ENCODE measurements at places on chromosomes 5 and 9.

DNA sequence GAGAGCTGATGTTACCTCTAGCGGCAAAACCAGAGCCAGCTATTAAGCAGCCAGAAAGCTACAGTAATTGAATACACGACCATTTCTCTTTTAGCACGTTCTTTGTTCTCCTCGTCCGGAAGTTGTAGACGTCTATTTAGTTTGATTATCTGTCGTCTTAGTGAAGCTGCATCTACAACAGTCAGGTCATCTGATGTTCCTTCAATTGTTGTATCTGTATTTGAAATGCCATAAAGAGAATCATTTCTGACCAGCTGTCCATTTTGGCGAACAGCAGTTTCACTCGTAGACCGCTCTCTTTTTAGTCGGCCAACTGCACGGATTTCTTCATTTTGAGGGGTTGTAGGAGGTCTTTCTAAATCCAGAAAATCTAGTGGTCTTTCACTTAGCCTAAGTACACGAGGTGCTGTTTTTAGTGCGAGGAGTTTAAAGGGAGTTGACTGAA, 12.6 kb downstream of the PDE6A start:
- DNase-seq, result peak; percentile 44

DNA sequence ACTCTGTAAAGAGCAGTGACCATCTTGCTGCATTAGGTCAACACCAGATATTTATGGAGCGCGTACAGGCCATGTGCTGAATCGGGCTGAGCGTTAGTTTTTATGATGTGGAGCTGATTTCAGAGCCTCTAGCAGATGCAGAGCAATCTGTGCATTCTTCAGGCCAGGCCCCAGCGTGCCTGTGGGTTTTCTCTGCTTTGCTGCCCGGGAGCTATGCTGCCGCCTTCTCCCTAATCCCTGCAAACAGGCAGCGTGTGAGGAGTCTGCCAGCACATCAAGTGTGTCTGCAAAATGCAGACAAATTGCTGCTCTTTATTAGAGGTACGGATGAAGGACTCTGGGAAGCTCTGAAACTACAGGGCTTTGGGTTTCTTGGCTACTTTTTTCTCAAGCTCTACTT, 170.0 kb downstream of the NTRK2 start:
- no peak for DNase-seq

- no peak for DNase-seq
Observed at GRCh38 chr5:136012041-136012804, 16.6 kb upstream of the TGFBI start.

DNA sequence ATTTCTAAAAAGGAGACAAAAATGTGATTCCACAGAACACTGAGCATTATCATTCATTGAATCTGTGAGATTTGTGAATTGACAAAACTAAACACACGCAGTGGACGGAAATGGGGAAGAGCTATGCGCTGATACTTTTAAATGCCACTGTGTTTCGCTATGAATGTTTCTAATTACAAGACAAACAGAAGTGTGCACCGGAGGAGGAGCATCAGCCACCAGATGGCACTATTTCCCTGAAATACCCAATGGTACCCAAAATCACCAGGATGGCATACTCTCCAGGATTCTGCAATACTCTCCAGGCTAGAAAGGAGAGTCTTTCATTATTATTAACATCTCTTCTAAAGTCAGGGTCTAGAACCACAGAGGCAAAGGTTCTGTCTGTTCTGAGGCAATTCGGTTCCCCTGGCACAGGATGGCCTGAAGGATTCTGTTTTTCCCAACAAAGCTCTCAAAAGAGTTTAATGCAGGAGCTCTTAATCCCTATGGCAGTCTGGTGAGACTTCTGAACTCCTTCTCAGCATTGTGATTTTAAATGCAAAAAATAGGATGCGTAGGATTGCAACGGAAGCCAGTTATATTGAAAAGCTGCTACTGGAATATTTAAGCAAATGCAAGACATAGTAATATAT, 13.8 kb upstream of the PUM3 start:
- peak; percentile 84 for DNase-seq

GRCh38 chr5:144198386-144198785, 27.7 kb downstream of the KCTD16 start:
- no peak for DNase-seq

DNA sequence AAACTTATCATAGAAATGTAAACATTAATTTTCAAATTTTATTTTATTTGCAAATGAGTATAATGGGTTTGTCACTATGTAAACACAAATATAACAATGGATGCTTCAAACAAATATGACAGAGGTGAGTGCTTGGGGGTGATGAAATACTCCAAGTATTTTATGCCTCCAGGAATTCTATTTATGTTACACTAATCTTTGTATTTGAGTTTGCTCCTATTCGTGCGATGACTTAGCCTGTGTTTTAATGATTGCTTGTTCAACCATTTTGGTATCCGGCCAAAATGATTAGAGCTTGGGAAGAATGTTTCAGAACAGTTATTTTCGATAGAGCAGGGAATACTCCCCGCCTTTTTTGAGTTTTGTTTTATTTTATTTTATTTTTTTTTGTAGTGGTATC, 5.0 kb downstream of the DMRT2 start:
- DNase-seq, result no peak

GRCh38 chr9:18636781-18637180, 162.8 kb downstream of the ADAMTSL1 start:
- DNase-seq, result no peak

DNA sequence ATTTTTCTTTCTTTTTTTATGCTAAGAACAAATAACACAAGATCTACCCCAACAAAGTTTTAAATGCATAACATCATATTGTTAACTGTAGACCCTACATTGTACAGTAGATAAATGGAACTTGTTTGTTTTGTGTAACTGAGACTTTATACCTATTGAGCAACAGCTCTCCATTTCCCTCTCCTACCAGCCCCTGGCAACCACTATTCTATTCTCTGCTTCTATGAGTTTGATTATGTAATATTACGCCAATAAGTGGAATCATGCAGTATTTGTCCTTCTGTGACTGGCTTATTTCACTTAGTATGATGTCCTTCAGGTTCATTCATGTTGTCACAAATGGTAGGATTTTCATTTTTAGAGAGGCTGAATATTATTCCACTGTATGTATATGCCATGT, 308.2 kb upstream of the PRR16 start:
- no peak for DNase-seq

DNA sequence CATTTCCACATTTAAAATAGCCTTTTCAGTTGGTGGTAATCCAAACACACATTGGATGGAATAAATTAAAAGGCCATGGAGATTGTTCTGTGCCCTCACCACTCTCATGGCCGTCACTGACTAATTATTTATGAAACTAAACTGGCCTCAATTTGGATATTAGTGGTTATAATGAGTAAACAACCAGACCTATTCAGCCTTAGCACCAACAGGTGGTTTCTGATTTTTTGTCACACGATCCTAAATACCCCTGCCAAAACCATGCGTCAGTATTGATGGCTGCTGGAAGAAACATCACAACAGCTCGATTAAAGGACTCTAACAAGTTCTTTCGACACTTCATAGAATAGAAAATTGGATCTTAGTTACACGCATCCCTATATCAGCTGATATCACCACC, 276.0 kb upstream of the DAP start:
- no peak for DNase-seq

GRCh38 chr5:110561510-110561909, 165.0 kb downstream of the TMEM232 start:
- DNase-seq, result no peak

DNA sequence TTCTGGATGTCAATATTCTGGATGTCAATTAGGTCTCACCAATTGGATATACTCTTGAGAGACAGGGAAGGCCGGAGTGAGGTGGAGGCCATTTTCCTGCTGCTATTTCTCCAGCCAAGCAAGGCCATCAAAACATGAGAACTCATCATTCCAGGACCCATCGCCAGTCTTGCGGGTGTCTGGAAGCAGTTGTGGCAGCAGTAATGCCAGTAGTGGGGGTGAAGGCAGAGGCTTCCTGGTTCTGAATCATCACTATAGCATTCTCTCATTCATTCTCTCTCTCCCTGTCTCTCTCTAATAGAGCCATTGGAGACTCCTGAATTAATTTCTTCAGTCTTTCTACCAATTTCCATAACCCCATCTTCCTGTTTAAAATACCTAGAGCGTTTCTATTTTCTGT, 71.8 kb downstream of the EGFLAM start:
- DNase-seq, result no peak

GRCh38 chr5:150488519-150489359, 19.2 kb upstream of the NDST1 start:
- no peak for DNase-seq

DNA sequence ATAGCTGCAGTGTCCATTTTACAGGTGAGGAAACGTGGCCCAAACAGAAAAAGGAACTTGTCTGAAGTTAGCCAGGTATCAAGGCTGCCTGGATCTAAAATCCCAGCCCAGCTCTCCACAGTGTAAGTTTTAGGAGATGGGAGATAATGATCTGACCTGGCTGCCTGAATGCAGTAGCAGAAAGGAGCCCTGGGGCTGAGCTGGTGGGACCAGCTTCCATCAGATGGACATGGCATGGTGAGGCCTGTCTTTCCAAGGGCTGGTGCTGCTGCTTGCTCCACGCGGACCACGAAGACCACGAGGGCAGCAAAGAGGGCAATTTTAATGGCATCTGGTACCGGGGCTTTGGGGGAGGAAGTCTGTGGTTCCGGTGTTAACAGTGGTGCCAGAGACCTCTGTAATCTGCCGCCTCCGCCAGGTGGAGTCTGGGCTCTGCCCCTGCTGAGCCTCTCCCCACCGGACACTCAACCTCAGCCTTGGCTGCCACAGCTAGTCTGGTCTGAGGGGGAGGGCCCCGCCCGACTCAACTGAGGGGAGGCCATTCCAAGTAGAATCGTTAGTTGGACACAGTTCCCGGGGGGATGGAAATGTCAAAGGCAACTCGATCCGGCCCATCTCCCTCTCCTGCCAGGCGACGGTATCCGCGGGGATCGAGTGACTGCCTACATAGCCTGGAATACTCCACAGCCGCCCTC, 650 bp downstream of the MYORG start:
- DNase-seq, result no peak

Measured in DMS79 treated with DMSO at 0.1 percent for 48 hours (cell line).